Stimulated activated CD4-positive, alpha-beta T cell treated with anti-CD3 and anti-CD28 coated beads, Interleukin-15, amount 100 ng/mL, for 1 hour (primary cell): ENCODE measurements at places on chromosomes 5 and 9.

- DNase-seq = no peak
Observed at GRCh38 chr9:131480258-131480657, 22.5 kb upstream of the POMT1 start.

DNA sequence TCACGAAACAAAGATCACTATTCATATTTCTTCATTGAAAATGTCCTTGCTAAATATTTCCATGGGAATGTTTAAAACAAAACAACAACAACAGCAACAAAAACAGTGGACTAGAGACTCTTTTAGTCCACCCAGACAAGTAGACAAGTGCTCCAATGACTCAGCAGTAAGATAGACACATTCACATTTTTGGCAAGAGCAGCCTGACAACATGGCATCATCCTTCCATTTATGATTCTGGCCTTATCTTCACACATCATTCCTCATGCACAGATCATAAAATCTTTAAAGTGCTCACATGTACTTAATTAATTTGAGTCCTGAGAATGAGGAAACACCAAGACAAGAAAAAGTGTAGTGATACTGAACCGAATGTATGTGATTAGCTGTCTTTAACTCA is 132.6 kb upstream of the PDE4D start:
- DNase-seq = no peak

GRCh38 chr5:157983906-157984551 is 125.1 kb upstream of the CLINT1 start:
- DNase-seq = no peak

- no peak for DNase-seq
Observed at GRCh38 chr9:137745541-137745991, 126.8 kb downstream of the EHMT1 start.

GRCh38 chr9:114911167-114911821 is 19.1 kb downstream of the TNFSF8 start:
- DNase-seq = no peak

GRCh38 chr5:36209664-36210063 is 32.1 kb downstream of the NADK2 start:
- DNase-seq = no peak

DNA sequence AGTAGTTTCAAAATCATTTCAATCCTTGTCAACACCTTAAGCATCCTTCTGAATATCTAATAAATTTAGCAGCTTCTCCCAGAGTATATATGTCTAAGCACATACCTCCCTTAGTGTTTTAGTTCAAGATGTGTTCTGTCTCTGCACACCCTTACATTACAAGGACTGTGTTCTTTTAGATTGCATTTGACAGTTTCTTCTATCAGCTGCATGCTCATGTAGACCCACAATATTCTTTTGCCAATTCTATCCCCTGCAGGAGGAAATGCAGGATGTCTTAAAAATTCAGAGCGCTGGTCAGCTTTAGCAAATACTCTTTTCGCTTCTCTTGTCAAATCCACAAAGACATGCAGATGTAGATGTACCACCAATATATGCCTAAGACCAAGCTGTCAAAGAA is 145.8 kb upstream of the SLC30A5 start:
- DNase-seq = no peak

GRCh38 chr9:34375901-34376595 is 650 bp downstream of the MYORG start:
- no peak for DNase-seq

GRCh38 chr9:14312719-14313377 is 1.1 kb downstream of the NFIB start:
- no peak for DNase-seq

DNA sequence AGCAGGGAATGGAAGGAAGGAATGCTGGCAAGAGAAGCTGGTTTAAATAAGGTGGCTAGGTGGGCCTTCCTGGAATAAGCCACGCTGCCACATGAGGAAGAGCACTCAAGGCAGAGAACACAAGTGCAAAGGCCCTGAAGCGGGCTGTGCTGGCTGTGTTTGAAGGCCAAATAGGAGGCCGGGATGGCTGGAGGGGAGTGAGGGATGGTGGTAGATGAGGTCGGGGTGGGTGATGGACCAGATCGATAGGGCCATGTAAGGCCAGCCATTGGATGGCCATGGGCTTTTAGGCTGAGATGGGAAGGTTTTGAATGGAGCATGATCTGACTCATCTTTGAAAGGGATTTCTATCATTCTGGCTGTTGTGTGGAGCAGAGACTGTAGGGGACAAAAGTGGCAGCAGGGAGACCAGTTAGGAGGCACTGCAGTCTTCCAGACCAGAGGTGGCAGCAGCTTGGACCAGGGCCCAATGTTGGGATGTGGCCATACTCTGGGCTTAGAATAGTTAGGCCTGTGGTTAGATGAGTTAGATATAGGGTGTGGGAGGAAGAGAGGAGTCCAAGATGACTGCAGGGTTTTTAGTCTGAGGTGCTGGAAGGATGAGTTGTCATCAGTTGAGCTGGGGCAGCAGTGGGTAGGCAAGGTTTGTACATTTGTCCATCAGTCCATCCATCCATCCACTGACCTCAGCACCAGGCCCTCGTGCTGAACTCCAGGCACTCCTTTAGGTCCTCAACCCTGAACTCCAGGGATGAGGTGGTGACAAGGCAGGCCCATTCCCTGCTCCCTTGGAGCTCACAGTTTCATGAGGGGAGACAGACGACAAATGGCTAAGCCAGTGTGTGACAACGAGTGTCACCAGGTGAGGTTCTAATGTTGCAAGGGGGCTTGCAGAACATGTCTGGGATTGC is 30.3 kb downstream of the NDST1 start:
- no peak for DNase-seq

- no peak for DNase-seq
Observed at GRCh38 chr9:135663451-135663770, 302 bp downstream of the LCN9 start.

DNA sequence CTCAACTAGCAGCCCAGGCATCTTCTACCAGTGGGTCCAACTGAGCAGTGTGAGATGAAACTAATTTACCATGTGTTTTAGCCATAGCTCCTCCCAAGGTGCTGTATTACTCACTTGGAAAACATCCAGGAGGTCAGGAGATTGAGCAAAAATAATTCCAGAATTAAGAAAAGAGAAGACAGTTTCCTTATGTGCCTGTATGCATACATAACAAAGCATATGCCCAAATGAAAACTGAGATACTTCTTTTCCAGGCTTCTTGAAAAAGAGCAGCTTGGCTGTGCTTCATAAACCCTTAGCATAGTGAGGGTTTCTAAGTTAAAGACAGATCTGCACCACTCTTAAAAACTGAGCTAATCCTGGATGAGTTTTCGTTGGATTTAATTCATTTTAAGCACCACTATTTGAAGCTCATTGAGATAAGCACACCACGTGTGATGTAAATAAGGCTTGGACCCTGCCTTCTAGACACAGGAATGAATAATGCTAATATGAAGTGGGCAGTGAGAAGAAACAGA is 119.4 kb downstream of the ADAMTS12 start:
- no peak for DNase-seq
